ENCODE measurements at places on chromosomes 5 and 9. TPM values are rescaled to one million over a fixed set of nuclear protein-coding genes. Genes with fewer than 3 reads are reported as not detected.

GRCh38 chr5:98464737-98465330 is 308.6 kb upstream of the RGMB start:
- no peak for DNase-seq

- DNase-seq = no peak
Observed at GRCh38 chr5:116885825-116886224, 311.2 kb upstream of the SEMA6A start.

GRCh38 chr5:109479260-109479860 is 69.6 kb upstream of the PJA2 start:
- no peak for DNase-seq

DNA sequence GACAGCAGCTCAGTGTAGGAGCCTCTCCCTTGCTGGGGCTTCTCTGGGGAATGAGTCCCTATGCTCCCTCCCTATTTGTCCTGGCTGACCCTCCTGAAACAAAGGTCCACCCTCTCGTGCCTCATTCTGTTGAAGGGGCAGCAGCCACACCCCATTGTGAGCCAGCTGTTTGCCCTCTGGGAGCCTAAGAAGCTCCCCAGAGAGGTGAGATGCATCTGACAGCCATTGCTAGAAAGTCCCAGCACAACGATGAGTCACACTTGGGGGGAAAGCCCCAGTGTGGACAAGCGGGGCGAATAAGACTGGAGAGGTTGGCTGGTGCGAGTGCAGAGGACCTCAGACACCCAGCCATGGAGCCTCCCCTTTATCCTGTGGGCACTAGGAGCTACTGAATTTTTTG is 101.4 kb downstream of the PPARGC1B start:
- DNase-seq = no peak

DNA sequence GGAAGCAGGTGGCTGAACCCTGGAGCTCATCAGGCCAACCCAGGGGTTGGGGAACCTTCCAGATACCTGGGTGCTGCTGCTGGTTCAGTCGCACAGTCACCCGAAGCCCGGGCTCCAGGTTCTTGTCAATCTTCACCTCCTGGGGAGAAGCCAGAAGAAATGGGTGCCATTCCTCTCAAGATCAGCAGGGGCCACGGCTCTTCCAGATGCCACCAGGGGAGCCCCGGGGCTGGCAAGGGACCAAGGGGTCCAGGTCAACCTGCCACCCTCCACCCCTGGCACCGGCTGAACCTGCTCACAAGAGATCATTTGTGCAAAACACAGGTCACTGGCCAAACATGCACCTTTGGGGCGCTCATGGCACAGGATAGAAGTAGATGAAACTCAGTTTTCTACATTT is 4.7 kb downstream of the SPOUT1 start:
- DNase-seq = no peak

- no peak for DNase-seq
Observed at GRCh38 chr5:112549127-112549526, 130.1 kb upstream of the EPB41L4A start.

- DNase-seq = peak; percentile 41
Observed at GRCh38 chr5:132103332-132103951, 29.9 kb downstream of the CSF2 start.

GRCh38 chr5:64569858-64570257 is 64.0 kb downstream of the RGS7BP start:
- no peak for DNase-seq

DNA sequence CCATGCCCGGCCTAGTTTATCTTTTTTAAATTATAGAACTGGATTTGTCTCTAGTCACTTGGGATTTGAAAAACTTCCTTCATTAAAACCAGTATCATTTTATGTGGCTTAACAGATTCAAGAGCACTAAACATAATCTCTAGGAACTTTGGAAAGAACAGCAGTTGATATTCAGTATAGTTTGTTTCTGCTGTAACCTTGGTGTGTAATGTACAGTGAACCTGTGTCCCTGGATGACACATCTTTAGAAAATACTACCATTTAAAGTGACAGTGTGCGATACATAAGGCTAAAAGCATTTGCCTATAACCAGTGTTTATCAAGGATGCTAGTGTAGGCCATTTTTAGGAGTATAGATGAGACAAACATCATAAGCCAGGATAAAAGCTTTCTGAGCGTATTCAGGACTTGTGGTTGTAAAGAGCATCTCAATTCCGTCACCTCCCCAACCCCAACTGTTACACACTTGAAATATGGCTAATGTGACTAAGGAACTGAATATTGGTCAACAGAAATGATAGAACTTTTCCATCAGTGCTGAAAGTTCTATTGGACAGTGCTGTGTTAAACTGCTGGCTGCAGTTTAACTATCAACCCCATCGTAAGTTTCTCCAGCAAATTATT is 4.4 kb downstream of the SNX18 start:
- no peak for DNase-seq

DNA sequence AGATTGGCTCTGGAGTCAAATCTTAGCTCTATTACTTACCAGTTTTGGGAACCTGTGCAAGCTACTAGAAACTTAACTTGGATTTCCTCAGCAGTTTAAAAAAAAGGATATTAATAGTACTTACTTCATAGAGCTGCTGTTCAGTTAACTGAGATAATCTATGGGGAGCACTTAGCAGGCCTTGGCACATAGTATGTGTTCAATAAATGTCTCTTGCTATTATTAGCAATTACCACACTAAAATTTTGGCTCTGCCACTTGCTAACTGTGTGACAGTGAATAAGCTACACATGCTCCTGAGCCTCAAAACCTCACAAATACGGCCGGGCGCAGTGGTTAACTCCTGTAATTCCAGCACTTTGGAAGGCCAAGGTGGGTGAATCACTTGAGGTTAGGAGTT is 55.9 kb downstream of the CDK5RAP2 start:
- DNase-seq = no peak

- no peak for DNase-seq
Observed at GRCh38 chr5:163409384-163409783, 28.0 kb upstream of the CCNG1 start.

DNA sequence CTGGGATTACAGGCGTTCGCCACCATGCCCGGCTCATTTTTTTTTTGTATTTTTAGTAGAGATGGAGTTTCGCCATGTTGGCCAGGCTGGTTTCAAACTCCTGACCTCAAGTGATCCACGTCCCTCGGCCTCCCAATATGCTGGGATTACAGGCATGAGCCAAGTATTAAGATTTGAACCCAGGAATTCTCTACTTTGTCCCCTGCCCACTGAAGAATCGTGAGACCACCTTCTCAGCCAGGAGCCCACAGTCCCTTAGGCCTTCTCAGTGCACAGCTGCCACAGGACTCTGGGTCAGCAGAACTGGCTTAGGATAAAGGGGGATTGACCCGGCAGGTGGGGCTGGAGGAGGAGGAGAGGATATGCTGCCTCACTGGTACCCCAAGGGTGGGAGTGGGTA is 13.4 kb downstream of the OLFML2A start:
- no peak for DNase-seq

- no peak for DNase-seq
Observed at GRCh38 chr9:75505654-75506053, 384.8 kb upstream of the PCSK5 start.

GRCh38 chr5:142057697-142058056 is 44.9 kb upstream of the GNPDA1 start:
- DNase-seq = no peak

DNA sequence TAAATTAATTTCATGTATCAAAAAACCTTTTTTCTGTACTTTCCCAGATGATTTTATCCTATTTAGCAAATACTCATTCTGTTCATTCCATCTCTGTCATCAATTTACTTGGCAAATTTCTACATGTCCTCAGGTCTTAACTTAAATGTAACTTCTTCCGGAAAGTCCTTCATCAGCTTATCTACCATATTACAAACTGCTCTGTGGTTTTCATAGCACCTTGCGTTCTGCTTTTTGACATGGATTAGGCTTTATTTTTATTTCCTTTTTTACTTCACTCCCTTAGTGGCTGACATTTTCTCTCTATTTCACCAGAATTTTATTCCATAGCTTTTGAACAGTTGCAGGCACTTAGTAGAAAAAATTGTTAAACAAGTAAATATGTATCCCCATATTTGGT is 1040.8 kb downstream of the TAF11L14 start:
- no peak for DNase-seq

GRCh38 chr5:135487839-135488514 is 35.8 kb upstream of the TIFAB start:
- DNase-seq = no peak

DNA sequence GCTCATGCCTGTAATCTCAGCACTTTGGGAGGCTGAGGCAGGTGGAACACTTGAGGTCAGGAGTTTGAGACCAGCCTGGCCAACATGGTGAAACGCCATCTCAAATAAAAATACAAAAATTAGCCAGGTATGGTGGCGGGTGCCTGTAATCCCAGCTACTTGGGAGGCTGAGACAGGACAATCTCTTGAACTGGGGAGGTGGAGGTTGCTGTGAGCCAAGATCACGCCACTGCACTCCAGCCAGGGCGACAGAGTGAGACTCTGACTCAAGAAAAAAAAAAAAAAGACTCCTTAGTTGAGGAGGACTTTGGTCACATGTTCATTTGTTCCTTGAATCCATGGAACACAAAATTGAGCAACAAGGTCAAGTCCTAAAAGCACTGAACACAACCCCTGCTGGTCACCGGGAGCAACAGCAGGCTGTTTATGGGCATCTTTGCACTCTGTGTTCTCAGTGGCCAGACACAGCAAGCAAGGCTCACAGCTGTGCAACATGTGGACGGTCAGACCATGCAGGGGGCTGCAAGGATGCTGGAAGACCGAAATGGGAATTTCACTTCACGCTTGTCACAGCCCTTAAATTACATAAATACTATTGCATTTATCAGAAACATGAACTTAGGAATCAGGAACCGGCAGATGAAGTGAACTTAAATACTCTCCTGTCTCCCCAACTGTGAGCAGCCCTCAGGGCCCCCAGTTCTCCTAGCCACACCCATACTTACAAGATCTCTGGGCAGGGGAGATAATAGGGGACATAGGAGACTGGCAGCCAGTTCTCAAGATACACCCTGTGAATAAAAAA is 2.8 kb downstream of the GBGT1 start:
- DNase-seq = no peak

- DNase-seq = no peak
Observed at GRCh38 chr9:128532581-128532980, 19.8 kb upstream of the SPTAN1 start.

- no peak for DNase-seq
Observed at GRCh38 chr5:76691467-76692273, 24.3 kb upstream of the F2R start.

DNA sequence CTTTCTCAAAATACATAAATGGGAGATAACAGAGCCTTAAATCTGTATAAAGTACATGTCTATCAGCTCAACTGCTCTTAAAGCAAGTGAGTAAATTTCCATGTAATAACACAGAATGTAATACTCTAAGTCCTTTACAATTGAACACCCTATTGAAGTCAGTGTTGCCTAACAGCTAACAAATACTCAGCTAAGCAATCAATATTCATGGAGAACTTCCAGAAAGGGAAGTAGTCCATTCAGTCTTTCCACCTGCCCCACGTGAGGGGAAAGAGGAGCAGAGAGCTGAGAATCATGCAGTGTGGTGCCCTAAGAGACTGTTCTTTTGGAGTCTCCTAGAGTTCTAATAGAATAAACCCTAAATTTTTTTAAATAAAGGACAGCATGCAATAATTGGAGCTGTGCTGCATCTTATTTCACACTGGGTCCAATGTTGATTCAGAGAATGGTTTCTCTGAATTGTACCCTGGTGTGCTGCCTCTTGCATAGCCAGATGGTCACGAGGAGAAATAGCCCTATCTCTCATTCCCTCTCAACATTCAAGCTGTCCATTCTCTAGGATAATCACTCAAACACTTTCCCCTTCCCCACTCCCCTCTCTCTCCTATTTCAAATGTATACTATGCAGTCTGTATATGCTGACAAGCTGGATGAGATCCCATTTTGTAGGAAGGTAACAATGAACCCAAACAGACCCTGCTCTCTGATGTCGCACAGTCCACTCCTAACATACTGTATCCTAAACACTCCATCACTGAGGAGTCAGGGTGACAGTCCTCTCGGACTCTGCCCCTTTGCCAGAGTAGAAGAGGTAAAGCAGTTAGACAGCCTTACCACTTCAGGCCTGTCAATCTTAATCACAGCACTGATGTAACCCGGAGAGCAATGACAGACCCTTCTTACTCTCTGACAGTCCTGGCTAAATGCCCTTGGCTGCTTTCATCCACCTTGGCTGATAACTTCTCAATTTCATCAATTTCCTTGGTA is 134.8 kb downstream of the EPB41L4A start:
- no peak for DNase-seq

GRCh38 chr5:27472000-27472763 is 433.8 kb upstream of the CDH9 start:
- no peak for DNase-seq

Gene PAXX
- total RNA-seq = 11.1 TPM

Gene STK32A
- 37.9 TPM for total RNA-seq

Gene EQTN
- 0.73 TPM for total RNA-seq

Gene RLN2
- total RNA-seq = 1.4 TPM

Gene RMRP
- 172,488 TPM for total RNA-seq

Gene TNFSF15
- 0.18 TPM for total RNA-seq

Gene NMUR2
- not detected for total RNA-seq

Gene PDE8B
- 6.4 TPM for total RNA-seq

All from cerebellum (tissue), 4 donors.